ENCODE measurements at places on chromosomes 16 and 17.

DNA sequence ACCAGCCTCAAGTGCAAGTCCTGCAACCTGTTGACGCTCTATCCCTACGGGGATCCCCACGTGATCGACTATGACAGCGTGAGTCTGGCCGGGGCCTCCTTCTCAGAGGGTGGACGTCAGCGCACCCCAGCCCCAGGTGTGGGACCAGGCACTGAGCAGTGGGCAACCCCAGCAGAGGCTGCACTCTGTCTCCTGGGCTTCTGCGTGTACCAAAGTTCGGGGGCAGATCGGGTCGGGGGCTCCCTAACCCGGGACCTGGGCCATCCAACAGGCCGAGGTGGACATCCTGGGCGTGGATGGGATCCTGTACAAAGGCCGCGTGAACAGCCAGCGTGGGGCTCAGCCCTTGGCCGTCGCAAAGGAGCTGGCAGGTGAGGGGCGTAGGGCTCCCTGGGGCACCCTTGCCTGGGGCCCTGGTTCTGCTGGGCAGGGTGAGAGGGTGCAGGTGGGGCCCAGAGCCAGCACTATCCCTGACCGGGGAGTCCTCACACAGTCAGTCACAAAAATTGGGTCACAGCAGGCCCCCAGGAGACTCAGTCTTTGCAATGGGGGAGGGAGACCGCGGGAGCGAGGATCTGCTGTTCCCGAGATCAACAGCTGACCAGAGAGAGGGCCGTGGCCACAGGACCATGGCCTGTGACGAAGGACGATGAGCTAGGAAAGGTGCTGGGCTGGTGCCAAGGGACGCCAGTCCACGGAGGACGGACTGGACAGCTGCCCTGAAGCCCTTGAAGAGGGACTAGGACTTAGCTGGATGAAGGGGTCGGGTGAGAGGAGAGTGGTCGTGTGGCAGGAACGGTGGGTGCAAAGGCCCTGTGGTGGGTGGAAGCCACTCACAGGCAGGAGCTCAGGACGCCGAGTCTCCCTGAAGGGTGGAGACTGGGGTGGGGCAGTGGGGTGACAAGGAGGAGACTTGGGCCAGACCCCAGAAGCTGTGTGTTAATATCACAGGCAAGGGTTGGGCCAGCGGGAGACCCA lies 20.0 kb downstream of the UBALD1 start:
- no peak for DNase-seq

DNA sequence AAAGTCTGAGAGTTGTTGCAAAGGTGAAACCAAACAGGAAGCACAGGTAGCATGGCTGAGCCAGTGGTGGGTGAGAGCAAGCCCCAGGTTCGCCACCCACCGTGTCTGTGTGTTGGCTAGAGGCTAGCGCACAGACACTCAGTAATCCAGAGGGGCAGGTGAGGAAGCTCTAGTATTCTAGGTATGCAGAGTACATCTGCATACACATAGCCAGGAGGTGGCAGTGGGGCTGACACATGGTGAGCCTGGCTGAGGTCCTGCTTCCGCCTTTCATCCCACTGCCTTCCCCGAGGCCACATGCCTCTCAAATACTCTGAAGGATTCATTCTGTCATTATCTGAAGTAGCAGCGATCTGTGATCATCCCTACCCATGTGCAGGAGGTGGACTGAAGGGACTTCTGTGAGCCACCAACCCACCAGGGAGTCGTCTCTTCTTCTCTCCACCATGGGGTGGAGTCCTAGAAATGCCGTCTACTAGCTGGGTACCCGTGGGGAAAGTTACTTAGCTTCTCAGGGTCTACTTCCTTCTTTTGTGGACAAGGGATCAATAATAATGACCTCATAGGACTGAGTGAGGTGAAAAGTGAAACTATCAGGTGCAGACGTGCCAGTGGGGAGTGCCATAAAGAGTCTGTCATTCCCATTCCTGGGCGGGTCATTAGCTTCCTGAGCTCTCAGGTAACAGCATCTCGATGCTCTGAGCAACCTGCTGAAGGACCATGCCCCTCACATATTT lies 36.0 kb upstream of the ICAM2 start:
- DNase-seq = no peak

DNA sequence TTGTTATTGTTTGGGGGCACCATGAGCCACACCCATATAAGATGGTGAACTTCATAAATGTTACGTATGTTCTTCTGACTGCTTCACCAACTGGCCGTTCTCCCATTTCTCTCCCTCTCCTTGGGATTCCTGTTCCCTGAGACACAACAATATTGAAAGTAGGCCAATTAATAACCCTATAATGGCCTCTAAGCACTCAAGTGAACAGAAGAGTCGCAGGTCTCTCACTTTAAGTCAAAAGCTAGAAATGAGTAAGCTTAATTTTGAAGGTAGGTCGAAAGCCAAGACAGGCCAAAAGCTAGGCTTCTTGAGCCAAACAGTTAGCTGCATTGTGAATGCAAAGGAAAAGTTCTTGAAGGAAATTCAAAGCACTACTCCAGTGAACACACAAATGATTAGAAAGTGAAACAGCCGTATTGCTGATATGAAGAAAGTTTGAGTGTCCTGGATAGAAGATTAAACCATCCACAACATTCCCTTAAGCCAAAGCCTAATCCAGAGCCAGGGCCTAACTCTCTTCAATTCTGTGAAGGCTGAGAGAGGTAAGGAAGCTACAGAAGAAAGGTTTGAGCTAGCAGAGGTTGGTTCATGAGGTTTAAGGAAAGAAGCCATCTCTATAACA lies 25.8 kb downstream of the HLF start:
- no peak for DNase-seq

GRCh38 chr17:78391843-78392242 lies 13.4 kb downstream of the PGS1 start:
- DNase-seq = no peak

GRCh38 chr17:2712300-2713043 lies 908 bp upstream of the CLUH start:
- no peak for DNase-seq

DNA sequence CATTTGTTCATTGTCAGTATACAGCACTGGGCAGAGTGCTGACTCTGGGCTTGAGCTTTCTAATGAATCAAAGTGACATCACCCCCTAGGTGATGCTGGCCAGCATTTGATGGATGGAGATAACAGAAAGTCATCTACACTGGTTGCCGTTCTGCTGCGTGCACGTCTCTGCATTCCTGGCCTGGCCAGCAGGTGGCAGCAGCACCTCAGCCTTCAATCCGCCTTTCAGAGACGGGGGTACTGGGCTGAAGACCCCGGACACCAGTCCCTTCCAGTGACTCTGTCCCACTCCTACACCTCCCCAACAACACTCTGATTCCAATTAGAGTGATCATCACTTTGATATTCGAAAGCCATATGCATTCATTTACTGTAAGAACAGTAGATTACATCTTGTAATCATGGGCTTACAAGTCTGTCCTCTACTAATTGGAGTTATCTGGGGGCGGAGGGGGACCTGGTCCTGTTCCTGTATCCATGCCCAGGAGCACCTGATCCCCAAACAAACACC lies 6.0 kb downstream of the CPSF4L start:
- DNase-seq = peak; percentile 71

GRCh38 chr16:25007284-25007984 lies 7.7 kb downstream of the ARHGAP17 start:
- DNase-seq = no peak

GRCh38 chr16:69017036-69017783 lies 88.2 kb upstream of the HAS3 start:
- DNase-seq = no peak

DNA sequence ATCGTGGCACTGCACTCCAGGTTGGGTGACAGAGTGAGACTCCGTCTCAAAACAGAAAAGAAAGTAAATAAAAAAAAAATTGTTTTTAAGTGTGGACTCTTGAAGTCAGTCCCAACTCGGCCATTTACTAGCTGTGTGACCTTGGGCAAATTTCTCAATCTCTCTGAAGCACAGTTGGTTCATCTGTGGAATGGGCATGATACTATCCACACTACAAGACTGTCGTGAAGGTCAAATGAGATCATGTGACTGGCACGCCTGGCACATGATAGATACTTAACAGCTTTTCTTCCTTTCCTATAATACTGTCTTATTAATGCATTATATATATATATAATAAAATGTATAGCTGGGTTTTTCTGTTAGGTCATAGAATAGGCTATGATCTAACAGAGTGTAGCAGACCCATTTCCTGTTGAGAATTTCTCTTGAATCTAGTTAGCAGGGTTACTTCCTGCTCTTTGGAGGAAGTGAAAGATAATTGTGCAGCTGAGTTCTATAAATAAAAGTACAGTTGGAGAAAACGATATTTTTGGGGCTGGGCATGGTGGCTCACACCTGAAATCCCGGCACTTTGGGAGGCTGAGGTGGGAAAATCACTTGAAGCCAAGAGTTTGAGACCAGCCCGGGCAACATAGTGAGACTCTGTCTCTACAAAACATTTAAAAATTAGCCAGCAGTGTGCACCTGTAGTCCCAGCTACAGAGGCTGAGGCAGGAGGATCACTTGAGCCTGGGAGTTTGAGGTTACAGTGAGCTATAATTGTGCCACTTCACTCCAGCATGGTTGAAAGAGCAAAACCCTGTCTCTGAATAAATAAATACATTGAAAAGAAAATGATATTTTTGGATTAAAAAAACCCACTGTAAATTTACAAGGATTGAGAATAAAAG lies 7.3 kb downstream of the MILR1 start:
- no peak for DNase-seq

DNA sequence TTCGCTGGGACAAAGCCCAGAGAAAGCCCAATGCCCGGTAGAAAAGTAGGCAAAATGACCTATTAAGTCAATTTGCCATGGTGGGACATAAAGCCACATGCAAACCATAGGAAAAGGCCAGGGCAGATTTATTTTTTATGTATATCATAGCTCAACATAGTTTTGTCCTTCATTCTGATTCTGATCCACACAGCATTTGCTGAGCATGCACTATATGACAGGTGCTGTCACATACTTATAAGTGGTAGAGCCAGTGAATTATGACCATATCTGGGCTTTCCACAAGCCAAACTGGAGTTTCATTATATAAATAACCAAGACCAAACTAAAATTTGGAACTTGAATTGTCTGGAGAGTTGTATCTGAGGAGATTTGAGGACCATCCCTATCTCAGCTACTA lies 74.3 kb downstream of the CA10 start:
- no peak for DNase-seq

- DNase-seq = no peak
These were observed 259.8 kb downstream of the GRIN2A start for GRCh38 chr16:9922441-9922840.

GRCh38 chr17:15782866-15783265 lies 50.8 kb downstream of the TBC1D26 start:
- DNase-seq = no peak

DNA sequence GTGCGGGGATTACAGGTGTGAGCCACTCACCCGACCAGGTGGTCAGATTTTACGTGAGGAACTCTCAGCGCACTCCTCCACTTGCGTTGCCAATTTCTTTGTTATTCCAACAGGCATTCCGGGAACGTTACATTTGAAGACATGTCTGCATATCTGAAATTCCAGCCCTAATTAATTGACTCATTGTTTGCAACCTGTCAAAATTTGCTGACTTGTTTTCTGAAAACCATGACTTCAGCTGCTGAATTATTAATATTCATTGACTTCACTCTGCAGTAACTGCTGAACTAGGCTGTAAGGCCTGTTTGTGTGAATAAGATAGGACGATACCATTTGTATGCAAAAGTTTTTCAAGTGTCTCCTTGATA lies 16.6 kb downstream of the G6PC1 start:
- no peak for DNase-seq

DNA sequence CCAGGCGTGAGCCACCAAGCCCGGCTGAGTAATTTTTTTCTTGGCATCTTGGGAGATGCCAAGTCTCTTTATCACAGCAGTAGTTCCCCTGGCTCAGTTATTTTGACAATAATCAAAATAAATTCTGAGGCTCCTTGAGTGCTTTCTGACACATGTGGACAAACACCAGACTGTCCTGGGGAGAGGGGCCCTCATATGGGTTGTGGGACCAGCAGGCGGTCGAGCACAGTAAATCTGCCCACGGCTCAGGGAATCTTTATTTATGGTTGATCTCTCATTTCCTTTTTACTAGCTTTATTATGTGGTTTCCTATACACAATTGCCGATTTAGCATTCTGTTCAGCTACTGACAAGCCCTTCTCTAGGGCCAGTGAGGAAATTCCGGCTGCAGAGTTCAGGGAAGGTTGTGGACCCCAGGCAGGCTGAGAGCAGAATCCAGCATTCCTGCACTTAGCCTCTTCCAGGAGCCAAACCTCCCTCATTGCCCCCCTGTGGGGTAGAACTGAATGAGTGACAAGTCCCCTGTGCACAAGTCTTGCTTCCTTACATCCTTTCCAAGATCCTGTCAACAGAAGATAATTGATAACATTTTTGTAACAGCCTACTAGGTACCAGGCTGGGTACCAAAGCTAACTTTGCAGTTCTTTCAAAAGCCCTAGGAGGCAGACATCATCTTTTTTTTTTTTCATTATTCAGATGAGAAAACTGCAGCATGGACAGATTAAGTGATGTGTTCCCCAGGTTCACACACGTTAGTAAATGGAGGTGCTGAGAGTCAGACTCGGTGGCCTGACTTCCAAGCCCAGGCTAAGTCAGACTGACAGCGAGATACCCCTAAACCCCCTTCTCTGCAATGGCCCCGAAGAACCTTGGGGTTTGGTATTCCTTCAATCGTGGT lies 40.2 kb downstream of the HS3ST3B1 start:
- DNase-seq = no peak

- DNase-seq = no peak
These were observed 7.9 kb upstream of the NAGPA start for GRCh38 chr16:5041600-5042133.

GRCh38 chr16:56944954-56945839 lies 13.3 kb downstream of the HERPUD1 start:
- DNase-seq = peak; percentile 41

GRCh38 chr16:75019007-75019406 lies 20.2 kb downstream of the ZNRF1 start:
- no peak for DNase-seq

DNA sequence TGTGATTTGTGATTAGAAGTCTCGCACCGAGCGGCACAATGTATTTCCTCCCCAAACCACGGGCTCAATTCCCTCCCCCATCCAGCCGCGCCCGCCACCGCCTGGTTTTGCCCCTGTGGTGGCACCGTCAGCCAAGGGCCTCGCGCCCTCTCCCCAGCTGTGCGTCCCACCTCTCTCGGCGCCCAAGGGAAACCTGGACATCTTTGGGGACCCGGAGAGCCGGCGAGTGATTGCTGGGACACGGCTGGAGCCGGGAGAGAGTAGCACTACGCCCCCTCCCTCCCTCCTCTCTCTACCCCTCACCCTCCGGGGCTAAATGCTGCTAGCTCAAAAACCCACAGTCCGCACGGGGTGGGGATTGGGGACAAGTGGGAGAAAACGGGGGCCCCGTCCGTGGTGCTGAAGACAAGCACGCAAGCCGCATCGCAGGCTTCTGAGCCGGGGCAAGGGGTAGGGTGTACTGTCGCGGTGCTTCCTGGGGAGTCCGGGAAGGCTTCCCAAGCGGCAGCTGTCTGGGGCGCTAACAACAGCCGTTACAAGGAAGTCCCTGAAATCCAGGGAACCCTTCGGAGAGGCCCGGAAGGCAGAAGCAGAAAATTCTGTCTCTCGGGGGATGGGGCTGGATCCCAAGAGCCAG lies 1.4 kb downstream of the CBLN1 start:
- peak; percentile 41 for DNase-seq

DNA sequence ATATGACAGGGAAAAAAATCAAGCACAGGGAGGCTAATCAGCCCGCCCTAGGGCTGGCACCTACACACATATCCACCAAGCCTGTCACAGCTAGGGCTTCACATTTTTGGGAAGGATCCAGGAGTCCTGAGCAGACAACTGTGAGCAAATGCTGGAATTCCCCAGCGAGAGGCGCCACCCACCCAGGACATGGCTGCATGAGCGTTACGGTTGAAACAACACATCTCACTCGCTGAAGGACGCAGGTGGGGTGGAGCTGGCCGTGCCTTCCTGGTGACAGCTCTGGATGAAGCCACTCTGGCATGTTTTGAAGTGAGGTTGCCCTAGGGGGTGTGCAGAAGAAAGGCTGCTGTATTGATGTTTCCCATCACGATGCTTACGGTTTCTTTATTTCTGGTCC lies 315.1 kb upstream of the EEF2KMT start:
- DNase-seq = no peak
